ENCODE measurements at places on chromosomes 7 and 10.

- DNase-seq, result no peak
Observed at GRCh38 chr10:17233286-17233991, 5.4 kb downstream of the VIM start.

DNA sequence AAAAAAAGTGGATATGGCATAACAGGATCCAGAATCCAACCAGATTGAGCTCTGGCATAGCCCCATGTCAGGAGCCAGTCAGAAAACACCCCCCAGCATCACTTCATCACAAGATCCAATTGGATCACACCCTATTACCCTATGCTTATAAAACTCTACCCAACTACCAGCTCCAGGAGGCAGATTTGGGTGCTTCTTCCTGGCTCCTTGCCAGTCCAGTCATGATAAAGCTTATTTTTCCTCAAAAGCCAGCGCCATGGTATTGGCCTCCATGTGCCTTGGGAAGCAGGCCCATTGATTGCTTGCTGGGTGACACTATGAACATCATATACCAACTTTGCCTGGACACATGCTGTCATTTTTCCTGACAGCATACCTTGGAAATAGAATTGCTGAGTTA lies 281.4 kb upstream of the MKLN1 start:
- no peak for DNase-seq

DNA sequence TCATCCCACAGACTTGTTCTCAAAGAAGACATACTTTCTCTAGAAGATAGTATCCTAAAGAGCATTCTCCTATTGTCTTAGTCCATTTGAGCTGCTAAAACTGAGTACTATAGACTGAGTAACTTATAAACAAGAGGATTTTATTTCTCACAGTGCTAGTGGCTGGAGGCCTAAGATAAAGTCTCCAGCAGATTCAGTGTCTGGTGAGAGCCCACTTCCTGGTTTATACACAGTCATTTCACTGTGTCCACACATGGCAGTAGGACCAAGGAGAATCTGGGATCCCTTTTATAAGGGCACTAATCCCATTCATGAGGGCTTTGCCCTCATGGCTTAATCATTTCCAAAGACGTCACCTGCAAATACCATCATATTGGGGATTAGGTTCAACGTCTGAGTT lies 68.7 kb downstream of the LRRC17 start:
- no peak for DNase-seq

- DNase-seq, result no peak
Observed at GRCh38 chr7:40538281-40538680, 403.5 kb downstream of the SUGCT start.

GRCh38 chr10:11223507-11224140 lies 206.0 kb downstream of the CELF2 start:
- DNase-seq, result no peak

DNA sequence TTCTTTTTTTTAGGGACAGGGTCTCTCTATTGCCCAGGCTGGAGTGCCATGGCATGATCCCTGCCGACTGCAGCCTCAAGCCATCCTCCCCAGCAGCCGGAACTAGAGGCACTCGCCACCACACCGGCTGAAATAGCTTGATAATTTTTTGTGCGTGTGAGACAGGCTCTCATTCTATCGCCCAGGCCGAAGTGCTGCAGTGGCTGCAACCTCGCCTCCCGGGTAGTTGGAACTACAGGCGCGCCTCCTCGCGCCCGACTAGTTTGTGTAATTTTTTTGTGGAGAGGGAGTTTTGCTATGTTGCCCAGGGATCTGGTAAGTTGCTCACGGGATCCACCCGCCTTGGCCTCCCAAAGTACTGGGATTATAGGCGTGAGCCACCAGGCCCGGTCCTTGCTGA lies 1.9 kb downstream of the BUD23 start:
- DNase-seq, result no peak

DNA sequence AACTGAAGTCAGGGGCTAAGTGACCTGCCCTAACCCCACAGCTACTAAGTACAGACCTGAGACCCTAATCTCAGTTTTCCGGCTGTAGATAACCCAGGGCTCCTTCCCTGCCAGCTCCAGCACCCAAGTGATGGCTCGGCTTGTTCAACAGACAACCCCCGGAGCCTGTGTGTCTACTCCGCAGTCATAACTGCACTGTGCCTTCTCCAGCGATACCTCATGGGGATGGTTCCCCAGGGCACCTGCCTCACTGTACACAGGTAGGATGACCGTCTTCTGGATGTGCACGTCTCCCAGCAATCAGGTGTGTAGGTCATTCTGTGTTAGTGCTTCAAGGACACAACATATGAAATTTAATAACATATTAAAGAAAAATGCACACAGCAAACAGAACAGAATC lies 37.1 kb downstream of the CPXM2 start:
- DNase-seq, result no peak

DNA sequence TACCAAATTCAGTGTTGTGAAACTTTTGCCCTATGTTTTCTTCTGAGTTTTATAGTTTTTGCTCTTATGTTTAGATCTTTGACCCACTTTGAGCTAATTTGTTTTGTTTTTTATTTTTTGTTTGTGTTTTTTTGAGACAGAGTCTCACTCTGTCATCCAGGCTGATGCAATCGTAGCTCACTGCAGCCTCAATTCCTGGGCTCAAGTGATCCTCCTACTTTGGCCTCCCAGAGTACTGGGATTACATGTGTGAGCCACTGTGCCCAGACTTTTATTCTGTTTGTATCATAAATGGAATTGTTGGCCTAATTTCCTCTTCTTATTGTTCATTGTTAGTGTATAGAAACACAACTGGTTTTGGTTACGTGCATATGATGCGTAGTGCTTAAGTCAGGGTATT lies 43.2 kb upstream of the ZMIZ2 start:
- no peak for DNase-seq

GRCh38 chr7:31814187-31814586 lies 127.2 kb downstream of the PPP1R17 start:
- no peak for DNase-seq

- DNase-seq, result no peak
Observed at GRCh38 chr10:103871006-103871405, 15.6 kb upstream of the SH3PXD2A start.

- DNase-seq, result no peak
Observed at GRCh38 chr7:107133396-107133795, 35.4 kb upstream of the HBP1 start.

DNA sequence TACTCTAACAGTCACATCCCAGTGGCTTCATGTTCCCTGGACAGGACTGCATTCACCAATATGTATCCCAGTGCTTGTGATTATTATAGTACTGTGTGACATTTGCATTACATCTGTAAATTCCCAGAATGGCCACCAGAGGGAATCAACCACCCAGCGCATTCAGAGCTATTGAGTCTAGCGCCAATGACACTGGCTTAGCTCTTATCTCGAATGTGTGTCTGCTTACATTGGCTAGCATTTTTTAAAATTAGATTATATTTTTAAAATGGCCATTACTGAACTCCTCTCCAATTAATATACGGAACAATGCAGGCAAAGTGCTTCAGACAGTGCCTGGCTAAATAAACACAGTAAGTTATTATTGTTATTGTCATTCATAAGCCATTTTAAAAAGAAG lies 36.3 kb downstream of the TRIL start:
- peak; percentile 50 for DNase-seq

DNA sequence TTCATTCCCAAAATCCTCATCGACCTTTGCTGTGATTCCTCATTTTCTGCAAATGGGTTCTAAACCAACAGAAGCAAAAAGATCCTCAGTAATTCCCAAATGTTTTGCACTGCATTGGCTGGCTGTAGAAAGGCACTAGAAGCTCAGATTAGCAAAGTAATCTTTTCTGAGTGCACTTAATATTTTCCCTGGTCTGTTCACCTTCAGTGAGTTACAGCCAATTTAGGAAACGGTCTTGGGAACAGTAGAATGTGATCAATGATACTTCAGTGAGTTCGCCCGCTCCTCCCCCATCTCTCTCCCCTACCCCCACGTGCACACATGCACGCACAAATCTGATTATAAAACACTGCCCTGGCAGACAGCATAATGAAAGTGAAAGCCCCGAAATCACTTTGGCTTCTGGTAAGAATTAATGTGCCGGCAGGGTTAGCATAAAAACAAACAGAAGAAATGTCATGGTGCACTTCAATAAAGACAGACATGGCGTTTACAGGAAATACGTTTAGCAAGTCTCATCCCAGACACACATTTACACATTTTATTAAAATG lies 201.3 kb upstream of the CDCA7L start:
- DNase-seq, result no peak

DNA sequence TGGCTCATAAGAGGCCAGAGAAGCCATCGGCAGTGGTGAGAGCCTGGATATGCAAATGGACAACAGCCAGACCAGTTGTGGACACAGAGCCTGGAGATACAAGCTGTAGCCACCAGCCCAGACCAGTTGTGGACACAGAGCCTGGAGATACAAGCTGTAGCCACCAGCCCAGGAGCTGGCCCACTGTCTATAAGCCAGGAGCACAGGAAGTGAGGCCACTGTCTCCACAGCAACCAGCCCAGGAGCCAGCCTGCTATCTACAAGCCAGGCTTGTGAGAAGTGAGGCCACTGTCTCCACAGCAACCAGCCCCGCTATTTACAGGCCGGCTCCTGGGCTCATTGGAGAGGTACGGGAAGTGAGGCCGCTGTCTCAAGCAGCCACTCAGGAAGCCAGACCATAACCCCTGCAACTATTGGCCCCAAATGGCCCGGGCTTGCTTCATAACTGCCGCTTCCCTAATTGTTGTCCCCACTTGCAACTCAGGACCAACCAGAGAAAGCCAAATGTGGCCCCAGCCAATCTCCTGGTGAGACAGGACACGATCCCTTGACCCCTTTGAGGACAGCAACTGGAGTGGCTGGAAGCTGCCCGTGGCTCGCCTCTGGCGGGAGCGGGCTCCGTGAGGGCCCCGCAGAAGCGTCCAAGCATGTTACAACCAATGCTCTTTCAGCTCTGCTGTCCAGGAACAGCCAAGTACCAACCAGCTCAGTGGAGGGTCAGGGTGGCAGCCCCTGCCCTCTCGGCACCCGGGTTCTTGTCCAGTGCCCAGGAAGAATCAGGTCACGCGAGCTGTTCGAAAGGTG lies 44.1 kb upstream of the CNPY1 start:
- DNase-seq, result peak; percentile 100

DNA sequence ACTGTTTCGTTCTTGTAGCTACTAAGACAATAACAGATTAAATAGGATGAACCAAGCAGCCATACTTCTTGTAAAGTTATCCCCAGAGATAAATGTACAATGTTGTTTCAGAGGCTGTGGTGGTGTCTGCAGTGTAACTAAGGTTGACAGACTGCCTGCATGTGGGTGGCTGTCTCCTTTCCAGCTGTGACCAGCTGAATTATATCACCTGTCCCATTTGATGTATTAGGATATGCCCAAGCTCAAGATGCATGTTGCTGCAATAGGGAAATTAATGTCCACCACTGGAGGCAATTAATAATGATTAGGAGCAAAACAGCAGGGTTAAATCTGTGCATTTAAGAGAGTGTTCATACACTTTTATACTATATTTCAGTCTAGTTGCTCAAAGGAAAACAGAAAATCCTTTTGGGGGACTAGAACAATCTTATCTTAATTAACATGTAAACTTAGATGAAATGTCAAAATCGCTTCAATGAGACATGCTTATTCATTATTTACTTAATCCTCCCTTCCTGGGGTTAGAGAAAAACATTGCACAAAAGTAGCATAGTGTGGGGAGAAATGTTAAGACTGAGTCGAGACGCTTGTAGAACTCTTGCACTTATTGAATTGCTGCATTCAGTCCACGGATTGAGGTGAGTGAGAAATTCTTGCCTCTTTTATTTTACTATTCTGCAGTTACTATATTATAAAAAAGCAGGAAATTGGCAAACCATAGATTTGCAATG lies 269.0 kb downstream of the SNX10 start:
- DNase-seq, result no peak

GRCh38 chr7:40850017-40850416 lies 715.2 kb downstream of the SUGCT start:
- DNase-seq, result no peak

- no peak for DNase-seq
Observed at GRCh38 chr10:57049096-57049495, 688.0 kb upstream of the ZWINT start.

GRCh38 chr10:32446536-32447406 lies 831 bp downstream of the CCDC7 start:
- no peak for DNase-seq

All from MV-4-11 (cell line).